ENCODE measurements at places on chromosomes 7 and 10.

GRCh38 chr10:119407254-119407777 is 135.2 kb downstream of the RGS10 start:
- DNase-seq, result no peak

DNA sequence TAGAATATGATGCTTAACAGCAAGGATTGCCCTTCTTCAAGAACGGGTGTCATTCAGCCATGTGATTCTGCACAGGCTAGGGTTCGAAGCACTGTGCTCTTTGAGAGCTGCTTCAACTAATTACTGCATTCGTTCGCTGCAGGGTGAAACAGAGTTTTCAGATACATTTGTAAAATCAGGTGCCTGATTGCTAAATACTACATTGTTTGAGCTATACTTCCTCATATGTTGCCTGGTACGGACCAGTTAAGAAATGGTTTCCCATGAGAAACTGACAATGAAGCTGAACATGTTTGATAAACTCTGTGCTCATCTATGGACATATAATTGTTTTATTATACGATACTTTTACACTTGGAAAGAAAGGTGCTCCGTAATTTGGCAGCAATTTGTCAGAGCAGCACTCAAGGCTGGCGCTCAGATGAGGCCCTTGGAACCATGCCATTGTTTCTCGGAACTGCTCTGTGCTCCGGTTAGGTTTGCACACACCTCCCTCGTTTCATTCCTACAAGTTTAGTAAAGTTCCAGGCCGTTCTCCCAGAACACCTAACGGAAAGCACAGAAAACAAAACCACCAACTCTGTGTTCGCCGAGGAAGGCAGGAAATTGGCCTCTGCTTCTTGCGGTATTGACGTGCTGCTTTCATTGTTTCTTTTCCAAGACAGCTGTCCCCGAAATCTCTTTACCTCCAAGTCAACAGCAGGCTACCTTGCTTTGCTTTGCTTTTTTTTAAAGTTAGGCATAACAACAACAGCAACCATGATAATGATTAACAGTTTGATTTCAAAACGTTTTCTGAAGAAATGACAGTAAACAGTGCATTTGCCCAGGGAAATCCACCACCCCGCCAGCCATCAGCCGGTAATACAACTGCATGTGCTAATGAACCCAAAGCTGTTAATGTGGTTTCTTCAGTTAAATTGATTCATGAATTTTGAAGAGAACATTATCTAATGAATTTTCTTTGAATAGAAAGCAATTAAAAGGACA is 206.9 kb downstream of the EBF3 start:
- DNase-seq, result peak; percentile 33

DNA sequence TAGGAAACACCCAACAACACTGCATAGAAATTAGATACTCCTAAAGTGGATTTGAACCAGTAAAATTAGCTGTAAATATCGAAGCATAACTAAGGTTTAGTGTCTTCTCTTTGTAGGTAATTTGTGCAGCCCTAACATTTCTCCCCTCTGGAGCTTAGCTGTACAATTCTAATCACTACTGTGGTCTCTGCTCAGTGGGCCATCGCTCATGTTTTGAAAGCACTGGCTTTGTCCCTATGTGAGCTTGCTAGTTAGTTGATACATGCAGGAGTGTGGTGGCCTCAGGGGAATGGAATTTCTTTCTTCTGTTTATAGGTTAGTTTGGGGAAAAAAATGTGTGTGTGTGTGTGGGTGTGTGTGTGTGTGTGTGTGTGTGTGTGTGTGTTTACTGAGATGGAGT is 373.1 kb downstream of the DPP6 start:
- DNase-seq, result no peak

DNA sequence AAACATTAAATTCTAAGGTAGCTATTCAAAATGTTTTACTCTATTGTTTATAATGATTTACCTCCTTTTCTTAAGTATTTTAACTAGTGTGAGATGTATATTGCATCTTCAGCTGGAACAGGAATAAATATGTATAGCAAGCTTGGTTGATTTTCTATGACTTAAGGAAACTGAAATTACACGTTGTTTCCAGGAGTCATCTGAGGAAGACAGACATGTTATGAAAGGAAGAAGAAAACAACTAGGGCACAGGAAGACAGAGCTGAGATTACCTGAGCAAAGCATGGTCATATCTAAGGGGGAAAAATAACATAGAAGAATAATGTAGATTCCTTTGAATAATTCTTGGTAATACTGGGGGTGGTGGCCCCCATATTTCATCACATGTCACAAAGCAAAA is 210.9 kb upstream of the SEMA3E start:
- no peak for DNase-seq

GRCh38 chr10:104445359-104445758 is 91.7 kb downstream of the CFAP58 start:
- DNase-seq, result no peak

DNA sequence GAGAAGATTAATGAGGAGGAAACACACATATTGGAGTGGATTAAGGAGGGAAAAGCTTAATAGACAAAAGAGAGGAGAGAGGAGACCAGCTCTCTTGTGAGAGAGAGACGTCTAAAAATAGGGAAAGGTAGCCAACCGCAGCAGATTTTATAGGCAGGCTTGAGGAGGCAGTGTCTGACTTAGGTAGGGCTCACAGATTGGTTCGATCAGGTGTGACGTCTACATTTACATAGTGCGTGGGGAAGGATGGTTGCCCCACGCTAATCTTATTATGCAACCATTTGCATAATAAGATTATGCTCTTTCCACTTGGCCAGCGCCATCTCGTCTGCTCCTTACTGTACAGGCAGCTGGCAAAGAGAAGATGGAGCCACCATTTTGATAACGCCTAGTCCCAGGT is 122.0 kb downstream of the MARCHF5 start:
- DNase-seq, result no peak

- no peak for DNase-seq
Measured at GRCh38 chr10:130022086-130022485, 58.0 kb upstream of the EBF3 start.

GRCh38 chr7:137987018-137987349 is 14.9 kb downstream of the CREB3L2 start:
- DNase-seq, result no peak
